ENCODE measurements at places on chromosomes 5 and 9.

DNA sequence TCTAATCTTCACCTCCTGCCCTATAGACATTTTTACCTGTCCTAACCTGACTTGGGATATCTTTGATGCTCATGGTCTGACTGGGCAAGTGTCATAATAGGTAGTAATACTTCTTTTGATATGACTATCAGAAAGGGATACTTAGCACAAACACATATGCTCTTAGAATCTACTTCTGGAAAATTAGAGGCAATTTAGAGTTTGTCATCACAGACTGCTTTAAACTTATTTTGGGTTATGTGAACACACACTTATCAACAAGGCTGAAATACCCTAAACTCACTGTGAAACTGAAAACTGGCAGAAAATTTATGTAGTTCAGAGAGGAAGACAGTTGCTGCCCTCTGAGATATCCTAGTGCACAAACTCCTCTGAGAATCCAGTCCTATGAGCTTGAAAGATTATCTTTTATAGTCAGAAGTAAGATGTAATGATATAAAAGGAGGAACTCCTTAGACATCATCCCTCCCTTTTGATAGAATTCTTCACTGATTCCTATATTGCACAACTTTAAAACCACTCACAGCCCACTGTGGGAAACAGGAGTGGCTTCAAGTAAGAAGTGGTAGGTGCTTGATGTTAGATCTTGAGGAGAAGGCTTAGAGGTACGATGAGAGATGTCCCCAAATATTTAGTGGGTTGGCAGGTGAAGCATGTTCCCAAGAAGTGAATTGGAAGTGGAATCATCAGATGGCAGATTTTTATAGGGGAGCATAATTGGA lies 273.3 kb downstream of the MAN2A1 start:
- no peak for DNase-seq

GRCh38 chr9:93698140-93698908 lies 121.9 kb downstream of the PHF2 start:
- no peak for DNase-seq

DNA sequence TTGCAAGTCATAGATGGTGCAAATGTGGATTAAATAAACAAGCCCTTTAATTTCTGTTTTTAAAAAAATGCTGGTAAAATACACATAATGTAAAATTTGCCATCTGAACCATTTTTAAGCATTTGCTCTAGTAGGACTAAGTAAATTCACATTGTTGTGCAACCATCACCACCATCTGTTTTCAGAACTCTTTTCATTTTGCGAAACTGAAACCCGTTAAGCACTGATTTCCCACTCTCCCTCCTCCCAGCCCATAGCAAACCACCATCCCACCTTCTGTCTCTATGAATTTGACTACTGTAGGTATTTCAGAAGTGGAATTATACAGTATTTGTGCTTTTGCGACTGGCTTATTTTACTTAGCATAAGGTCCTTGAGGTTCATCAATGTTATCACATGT lies 103.3 kb upstream of the CNTLN start:
- DNase-seq, result no peak

- DNase-seq, result no peak
These were observed 29.7 kb downstream of the PDE4D start for GRCh38 chr5:59863777-59864176.

- DNase-seq, result no peak
These were observed 36.8 kb downstream of the HAPLN1 start for GRCh38 chr5:83683836-83684235.

GRCh38 chr5:157306081-157306480 lies 40.2 kb downstream of the CYFIP2 start:
- no peak for DNase-seq

- DNase-seq, result no peak
These were observed 109.1 kb downstream of the SUSD1 start for GRCh38 chr9:112065806-112066606.

DNA sequence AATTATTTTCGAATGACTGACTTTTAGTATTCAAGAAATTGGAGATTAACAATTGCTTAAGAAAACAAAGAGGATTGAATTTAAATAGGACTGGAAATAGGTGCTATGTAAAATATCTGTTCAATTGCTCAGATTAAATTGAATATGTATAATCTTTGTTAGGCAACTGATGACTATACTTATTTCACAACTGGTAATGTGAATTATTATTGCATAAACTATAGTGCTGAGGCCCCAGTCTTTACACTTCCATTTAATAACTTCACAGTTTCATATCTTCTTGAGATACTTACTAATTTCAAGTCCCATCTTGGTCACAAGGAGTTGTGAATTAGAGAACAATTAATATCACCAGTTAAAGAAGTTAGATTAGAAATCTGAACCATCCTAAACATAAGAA lies 16.7 kb downstream of the CEP78 start:
- DNase-seq, result no peak

GRCh38 chr9:126523611-126524111 lies 90.1 kb upstream of the LMX1B start:
- no peak for DNase-seq

- DNase-seq, result no peak
These were observed 108.5 kb downstream of the NNT start for GRCh38 chr5:43711496-43711895.

DNA sequence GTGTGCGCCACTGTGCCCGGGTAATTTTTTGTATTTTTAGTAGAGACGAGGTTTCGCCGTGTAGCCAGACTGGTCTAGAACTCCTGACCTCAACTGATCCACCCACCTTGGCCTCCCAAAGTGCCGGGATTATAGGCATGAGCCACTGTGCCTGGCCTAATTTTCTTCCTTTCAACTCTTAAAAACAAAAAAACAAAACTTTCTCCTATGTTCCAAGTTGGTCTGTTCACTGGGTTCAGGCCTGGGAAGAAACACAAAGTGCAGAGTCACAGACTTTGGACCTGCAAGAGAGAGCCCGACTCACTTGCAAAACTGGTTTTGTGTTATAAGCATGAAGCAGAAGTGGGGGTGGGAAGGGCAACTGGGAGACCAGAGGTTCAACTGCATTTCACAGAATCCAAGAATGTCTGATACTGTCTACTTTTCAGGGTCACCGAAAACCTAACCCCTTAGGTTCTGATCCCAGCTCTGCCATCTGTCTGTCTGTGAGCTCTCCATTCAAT lies 5.2 kb upstream of the HDHD3 start:
- no peak for DNase-seq

DNA sequence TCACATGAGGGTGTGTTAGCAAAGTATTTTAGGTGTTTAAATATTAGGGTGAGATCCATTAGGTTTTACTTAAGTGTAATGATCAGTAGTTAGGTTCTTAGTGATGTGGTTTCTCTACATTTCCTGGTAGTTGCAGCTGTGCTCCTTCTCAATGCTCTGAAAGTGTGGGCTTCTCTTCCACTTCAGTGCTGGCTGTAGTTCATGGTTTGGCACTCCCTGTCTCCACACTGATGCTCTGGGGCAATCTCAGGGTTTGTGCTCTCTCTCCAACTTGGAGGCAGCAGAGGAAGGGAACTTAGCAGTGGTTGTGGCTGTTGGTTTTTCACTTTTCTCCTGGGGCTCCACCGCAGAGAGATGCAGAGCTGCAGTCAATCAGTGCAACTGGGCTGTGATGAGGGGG lies 507.5 kb downstream of the TMEM232 start:
- no peak for DNase-seq

- no peak for DNase-seq
These were observed 31.2 kb downstream of the PTPN3 start for GRCh38 chr9:109466623-109467590.

DNA sequence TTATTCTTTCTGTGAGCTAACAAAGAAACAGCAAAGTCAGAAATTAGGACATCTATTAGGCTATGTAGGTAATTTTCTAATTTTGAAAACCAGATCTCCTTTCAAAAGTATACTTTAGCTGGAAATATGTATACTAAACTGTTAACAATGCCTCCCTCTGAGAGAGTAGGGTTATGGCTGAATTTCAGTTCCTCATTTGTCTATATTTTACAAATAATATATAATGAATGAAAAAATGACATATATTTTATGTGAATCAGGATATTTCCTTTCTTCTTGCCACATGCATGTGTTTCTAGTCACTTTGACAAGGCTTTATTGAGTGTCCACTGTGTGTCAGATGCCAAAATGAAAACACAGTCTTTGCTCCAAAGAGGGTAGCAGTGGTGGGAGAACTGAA lies 15.4 kb downstream of the HACD4 start:
- no peak for DNase-seq

DNA sequence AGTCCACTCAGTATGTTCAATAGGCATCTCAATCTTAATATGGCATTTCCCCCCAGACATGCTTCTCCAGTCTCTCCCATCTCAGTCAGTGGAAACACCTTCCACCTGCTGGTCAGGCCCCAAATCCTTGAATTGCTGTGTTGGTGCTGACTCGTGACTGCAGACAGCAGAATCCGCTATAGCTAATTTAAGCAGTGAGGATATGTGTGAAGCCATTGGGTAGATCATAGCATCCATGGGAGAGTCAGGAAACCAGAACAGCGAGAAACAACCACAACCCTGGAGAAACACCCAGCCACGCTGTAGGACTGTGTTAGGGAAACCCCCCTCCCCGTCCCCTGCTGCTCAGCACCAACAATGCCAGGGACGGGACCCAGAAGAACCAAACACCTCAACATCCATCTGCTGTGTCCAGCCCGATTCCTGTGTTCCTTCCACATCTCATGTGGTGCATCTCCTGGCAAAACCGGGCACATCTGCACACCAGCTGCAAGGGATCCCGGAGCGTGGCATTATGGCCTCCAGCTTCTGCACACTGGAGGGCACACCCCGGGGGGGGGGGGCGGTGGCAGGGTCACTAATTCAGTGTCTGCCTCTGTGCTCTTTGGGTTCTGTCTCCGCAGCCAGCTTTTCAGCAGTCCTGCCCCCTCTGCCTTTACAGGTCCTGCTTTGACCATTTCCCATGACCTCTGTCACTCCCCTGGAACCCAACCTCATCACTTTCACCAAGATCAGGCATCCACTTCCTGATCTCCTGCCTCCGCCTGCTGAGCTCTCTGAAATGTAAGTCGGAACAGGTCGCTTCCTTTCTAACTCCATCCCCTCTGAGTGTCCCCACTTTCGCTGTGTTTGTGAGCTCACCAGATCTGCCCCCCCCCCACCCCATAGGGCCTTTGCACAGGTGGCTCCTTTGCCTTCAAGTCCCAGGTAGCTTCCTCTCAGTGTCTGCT lies 2.4 kb upstream of the PLEKHG4B start:
- no peak for DNase-seq

DNA sequence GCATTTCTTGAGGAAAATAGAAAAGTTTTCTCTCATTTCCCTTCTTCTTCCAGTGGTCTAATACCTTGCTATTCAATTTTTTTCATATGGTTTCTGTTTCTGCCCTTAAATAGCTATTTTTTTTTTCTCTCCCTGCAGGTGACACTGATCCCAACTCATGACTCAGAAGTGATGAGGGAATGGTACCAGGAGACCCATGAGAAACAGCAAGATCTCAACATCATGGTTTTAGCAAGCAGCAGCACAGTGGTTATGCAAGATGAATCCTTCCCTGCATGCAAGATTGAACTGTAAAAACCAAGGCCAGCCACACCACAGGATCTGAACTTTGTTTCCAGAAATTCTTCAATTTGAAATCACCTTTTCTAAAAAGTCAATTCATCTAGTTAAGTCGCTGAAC lies 97.7 kb downstream of the MAP1B start:
- no peak for DNase-seq

DNA sequence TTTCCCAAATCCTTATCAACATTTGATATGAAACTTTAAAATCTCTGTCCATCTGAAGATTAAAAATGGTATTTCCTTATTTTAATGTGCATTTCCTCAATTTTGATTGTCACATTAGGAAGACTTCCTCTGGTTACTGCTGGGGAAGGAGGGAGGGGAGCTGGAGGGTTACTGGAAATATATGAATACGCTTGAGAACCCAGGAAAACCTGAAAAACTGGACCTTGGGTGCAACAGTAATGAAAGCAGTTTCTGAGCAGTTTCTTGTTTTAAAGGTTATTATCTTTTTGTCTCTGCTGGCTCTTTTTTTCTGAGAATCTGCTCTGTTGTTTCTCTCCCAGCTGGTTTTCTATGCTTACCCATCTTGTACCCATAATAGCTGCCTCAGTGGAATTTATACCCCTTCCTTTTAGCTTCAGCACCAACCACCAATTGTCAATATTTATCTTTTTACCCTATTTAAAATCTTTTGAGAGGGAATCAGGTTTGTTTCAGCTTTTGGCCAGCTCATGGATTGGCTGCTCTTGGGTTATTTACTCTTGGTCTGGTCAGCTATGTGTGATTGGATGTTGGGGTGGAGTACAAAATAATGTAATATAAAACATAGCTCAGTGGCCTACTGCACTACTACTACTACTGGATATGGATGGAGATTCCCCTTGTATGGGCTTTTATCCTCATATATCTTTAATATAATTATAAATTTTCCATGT lies 67.4 kb downstream of the UNC13B start:
- DNase-seq, result no peak

DNA sequence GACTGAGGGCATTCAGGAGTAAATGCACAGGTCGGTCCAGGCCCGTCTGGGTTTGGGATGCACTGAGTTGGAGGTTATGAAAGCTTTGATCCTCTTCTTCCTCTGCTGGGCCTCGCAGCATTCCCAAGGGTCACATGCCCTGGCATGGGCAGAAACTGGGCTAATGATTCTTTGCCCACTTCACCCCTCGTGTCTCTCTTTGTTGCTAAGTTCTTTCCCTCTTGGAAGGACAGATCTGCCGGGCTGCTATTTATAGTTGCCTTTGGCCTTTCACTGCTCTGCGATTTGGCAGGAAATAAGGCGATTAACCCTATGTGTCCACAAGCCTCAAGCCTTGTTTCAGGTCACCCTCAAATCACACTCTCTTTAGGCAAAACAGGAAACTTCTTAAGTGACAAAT lies 66.9 kb downstream of the ENTREP1 start:
- DNase-seq, result no peak

DNA sequence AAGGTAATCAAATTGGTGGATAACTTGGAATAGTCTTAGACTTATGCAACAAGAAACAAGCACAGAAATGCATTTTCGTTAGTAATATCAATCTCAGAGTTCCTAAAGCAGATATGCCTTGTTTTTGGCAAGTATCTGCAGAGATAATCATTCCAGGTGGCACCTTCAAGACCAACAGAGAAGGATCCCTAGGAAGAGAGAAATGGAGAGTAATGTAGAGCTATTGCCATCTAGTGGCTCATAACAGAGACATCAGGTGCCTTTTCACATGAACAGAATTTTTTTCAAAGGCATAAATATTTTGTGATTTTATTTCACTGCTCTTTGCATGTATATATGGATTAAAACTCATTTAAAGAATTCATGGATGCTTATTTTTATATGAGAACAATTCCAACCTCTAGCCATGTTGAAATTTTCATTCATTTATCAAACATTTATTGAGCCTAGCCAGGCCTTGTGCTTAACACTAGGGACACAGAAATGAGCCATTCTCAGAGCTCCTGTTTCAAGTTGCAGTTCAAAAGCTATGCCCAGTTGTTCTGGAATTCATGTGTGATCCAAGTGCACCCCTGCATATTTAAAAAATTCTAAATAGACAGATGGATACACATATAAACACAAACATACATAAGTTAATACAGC lies 117.5 kb upstream of the OR13F1 start:
- DNase-seq, result no peak

- DNase-seq, result no peak
These were observed 27.2 kb upstream of the KLF9 start for GRCh38 chr9:70441622-70442021.

- DNase-seq, result no peak
These were observed 443.8 kb upstream of the ST8SIA4 start for GRCh38 chr5:101346906-101347305.
